Aorta (tissue), 5 donors: ENCODE measurements at places on chromosomes 3 and 15. TPM values are rescaled to one million over a fixed set of nuclear protein-coding genes. Genes with fewer than 3 reads are reported as not detected.
A peak's percentile ranks its signal among the peaks of the same experiment; 100 is the strongest.

GRCh38 chr3:132563420-132564069 is 33.5 kb upstream of the ACKR4 start:
- peak overlapping the region; percentile 28 for H3K27ac ChIP-seq
- no peaks in the 10 kb centered on the region for H3K4me1 ChIP-seq
- H3K4me3 ChIP-seq, result no peak overlapping the region
- H3K36me3 ChIP-seq, result no peaks in the 10 kb centered on the region
- no peaks in the 10 kb centered on the region for H3K27me3 ChIP-seq

Gene PRR20G
- not detected for total RNA-seq

Gene VWA5B2
- not detected for total RNA-seq

DNA sequence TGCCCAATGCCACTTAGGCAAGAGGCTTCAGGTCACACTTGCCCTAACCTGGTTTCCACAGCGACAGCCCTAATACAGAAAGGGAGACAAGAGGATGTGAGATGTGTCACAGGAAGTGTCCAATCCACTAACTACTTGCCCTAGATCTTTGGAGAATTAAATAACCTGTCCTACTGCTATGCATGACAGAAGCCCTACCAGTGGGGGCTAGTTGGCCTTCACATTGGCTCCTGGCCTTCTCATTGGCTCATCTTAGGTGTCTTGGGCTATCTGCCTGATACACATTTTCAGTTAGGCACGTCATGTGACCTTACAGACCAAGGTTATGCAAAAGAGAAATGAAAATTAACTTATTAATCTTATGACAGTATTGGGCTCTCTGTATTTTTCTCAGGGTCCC is 449.9 kb downstream of the FHIT start:
- H3K4me1 ChIP-seq, result no peaks in the 10 kb centered on the region
- no peak overlapping the region for H3K27ac ChIP-seq
- no peak for DNase-seq
- no peaks in the 10 kb centered on the region for H3K27me3 ChIP-seq

GRCh38 chr3:185716436-185717108 is 108.3 kb downstream of the IGF2BP2 start:
- H3K4me3 ChIP-seq, result no peak overlapping the region
- no peak overlapping the region for H3K27ac ChIP-seq
- H3K36me3 ChIP-seq, result no peaks in the 10 kb centered on the region

- H3K4me1 ChIP-seq, result no peaks in the 10 kb centered on the region
- DNase-seq, result no peak
- no peaks in the 10 kb centered on the region for H3K36me3 ChIP-seq
- no peak overlapping the region for H3K4me3 ChIP-seq
These were observed 88.8 kb downstream of the CACNA1D start for GRCh38 chr3:53583161-53583690.

Gene FGF7
- 120 TPM for total RNA-seq

GRCh38 chr15:92326236-92326635 is 67.4 kb upstream of the ST8SIA2 start:
- H3K4me1 ChIP-seq, result no peaks in the 10 kb centered on the region
- DNase-seq, result no peak
- H3K4me3 ChIP-seq, result no peak overlapping the region

- no peaks in the 10 kb centered on the region for H3K4me1 ChIP-seq
- no peak overlapping the region for H3K4me3 ChIP-seq
- no peaks in the 10 kb centered on the region for H3K27me3 ChIP-seq
- H3K27ac ChIP-seq, result no peak overlapping the region
- no peaks in the 10 kb centered on the region for H3K36me3 ChIP-seq
These were observed 98.5 kb downstream of the MTHFS start for GRCh38 chr15:79798311-79798710.

DNA sequence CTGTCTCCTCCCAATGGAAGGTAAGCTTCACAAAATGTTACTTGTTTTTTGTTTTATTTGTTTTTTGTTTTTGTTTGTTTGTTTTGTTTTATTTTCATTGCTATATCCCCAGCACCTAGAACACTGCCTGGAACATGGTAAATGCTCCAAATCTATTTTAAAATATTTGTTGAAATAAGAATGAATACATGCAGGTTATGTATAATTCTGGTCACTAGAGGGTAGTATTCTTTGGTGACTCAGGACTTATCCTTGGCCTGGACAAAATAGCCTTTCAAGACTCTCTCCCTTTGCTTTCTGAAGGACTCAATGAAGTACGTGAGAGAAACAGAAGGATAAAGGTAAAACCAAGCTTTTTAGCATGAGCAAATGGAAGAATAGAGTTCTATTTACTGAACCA is 46.9 kb upstream of the PPP2R3A start:
- H3K36me3 ChIP-seq, result no peaks in the 10 kb centered on the region
- H3K27ac ChIP-seq, result no peak overlapping the region
- H3K4me1 ChIP-seq, result no peaks in the 10 kb centered on the region
- no peak for DNase-seq
- H3K4me3 ChIP-seq, result no peak overlapping the region

DNA sequence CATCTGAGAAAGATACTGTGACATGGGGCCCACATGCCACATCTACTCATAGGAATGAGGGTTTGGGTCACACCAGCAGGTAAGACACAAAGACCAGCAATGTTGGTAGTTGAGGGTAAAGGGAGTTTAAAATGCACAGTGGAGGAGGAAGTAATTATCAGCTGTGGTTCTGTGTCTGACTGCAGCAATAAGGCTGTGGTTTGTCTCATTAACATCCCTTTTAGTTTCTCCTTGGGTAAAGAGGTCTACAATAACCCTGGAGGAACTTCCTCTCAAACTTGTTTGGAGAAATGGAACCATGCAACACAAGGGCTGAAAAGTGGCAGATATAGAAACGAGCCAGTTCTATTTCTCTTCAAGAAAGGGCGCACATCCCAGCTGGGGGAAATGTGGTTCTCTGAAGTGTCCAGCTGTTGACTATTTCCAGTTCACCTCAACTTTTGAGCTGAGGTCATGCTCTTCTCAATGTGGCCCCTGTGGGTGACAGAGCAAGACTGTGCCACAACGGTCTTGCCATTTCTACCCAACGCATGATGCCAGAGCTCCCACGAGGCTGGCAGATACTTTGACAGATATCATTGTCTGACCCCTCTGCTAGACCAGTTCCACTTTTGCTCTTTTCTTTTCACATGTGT is 234.3 kb downstream of the SQOR start:
- H3K4me3 ChIP-seq, result no peak overlapping the region
- H3K4me1 ChIP-seq, result no peaks in the 10 kb centered on the region
- no peak for DNase-seq
- H3K27ac ChIP-seq, result no peak overlapping the region
- H3K27me3 ChIP-seq, result no peaks in the 10 kb centered on the region

Gene TM2D3
- total RNA-seq, result 50.8 TPM

- H3K27ac ChIP-seq, result peak overlapping the region; percentile 73
- no peaks in the 10 kb centered on the region for H3K4me1 ChIP-seq
- no peaks in the 10 kb centered on the region for H3K27me3 ChIP-seq
- no peak for DNase-seq
These were observed 52.4 kb downstream of the KLHL25 start for GRCh38 chr15:85742186-85742821.

Gene CD86
- 11.9 TPM for total RNA-seq

DNA sequence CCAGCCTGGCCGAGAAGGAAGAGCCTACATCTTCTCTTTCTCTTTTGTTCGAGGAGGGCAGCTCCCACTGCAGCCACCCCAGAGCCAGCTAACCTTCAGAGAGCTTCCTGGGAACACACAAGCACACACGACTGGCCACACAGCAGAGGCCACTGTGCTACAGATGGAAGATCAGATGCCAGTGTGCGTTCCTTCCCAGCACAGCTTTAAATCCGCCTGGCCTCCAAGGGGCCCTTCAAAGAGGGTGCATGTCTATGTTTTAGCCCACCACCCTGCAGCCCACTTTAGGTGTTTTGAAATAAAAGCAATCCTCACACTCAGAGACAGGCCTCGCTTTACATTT is 12.4 kb downstream of the ALDH1A3 start:
- H3K4me3 ChIP-seq, result no peak overlapping the region
- H3K4me1 ChIP-seq, result no peaks in the 10 kb centered on the region
- DNase-seq, result no peak
- H3K27ac ChIP-seq, result no peak overlapping the region

DNA sequence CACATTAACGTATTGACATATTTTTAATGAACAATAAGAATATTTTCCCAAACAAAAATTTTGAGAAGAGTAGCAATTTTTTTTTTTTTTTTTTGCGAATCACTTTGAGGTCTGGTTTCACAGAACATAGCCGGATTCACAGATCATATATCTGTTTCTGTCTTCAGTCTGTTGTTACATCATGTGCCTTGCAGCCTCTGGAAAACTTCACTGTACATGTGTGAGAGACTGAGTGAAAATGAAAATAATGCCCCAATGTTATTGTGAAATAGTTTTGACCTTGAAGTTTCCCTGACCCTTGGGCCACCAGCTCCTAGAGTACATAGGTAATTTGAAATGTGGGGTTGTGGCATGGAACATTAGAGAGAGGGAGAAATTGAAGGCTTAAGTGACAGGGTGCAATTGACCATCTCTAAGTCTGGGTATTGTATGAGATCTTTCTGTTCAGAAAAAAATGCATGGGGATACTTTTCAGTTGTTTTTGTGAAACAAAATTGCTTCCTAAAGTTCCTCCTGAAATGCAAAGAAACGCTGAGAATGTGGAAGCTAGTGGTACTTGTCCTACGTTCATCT is 14.0 kb downstream of the ITPR1 start:
- H3K4me1 ChIP-seq, result peaks cover 4% of the 10 kb centered on the region
- no peaks in the 10 kb centered on the region for H3K36me3 ChIP-seq
- no peak for DNase-seq
- H3K27ac ChIP-seq, result no peak overlapping the region
- H3K4me3 ChIP-seq, result no peak overlapping the region

Gene IGDCC3
- not detected for total RNA-seq

Gene MAGEF1
- 23.4 TPM for total RNA-seq

- peaks cover 3% of the 10 kb centered on the region for H3K36me3 ChIP-seq
- H3K27me3 ChIP-seq, result no peaks in the 10 kb centered on the region
- peak; percentile 35 for DNase-seq
- H3K4me3 ChIP-seq, result no peak overlapping the region
- no peaks in the 10 kb centered on the region for H3K4me1 ChIP-seq
These were observed 104.4 kb downstream of the LRRK1 start for GRCh38 chr15:101023501-101024072.

Gene CYP1A2
- not detected for total RNA-seq

- DNase-seq, result no peak
- H3K27ac ChIP-seq, result no peak overlapping the region
- no peak overlapping the region for H3K4me3 ChIP-seq
- no peaks in the 10 kb centered on the region for H3K27me3 ChIP-seq
- H3K36me3 ChIP-seq, result no peaks in the 10 kb centered on the region
These were observed 13.8 kb upstream of the MSL2 start for GRCh38 chr3:136209921-136210320.

GRCh38 chr3:117322866-117323265 is 613.3 kb downstream of the TUSC7 start:
- H3K36me3 ChIP-seq, result no peaks in the 10 kb centered on the region
- no peaks in the 10 kb centered on the region for H3K27me3 ChIP-seq
- DNase-seq, result no peak
- no peak overlapping the region for H3K4me3 ChIP-seq

GRCh38 chr3:169847896-169848295 is 21.8 kb downstream of the LRRC31 start:
- H3K4me3 ChIP-seq, result no peak overlapping the region
- no peak overlapping the region for H3K27ac ChIP-seq
- H3K36me3 ChIP-seq, result no peaks in the 10 kb centered on the region
- no peaks in the 10 kb centered on the region for H3K27me3 ChIP-seq

GRCh38 chr15:40449275-40449674 is 8.5 kb downstream of the BAHD1 start:
- H3K27me3 ChIP-seq, result no peaks in the 10 kb centered on the region
- H3K4me3 ChIP-seq, result no peak overlapping the region
- DNase-seq, result no peak
- peaks cover under 1% of the 10 kb centered on the region for H3K4me1 ChIP-seq
- H3K27ac ChIP-seq, result no peak overlapping the region
- H3K36me3 ChIP-seq, result no peaks in the 10 kb centered on the region

Gene FGD5
- total RNA-seq, result 36.2 TPM

DNA sequence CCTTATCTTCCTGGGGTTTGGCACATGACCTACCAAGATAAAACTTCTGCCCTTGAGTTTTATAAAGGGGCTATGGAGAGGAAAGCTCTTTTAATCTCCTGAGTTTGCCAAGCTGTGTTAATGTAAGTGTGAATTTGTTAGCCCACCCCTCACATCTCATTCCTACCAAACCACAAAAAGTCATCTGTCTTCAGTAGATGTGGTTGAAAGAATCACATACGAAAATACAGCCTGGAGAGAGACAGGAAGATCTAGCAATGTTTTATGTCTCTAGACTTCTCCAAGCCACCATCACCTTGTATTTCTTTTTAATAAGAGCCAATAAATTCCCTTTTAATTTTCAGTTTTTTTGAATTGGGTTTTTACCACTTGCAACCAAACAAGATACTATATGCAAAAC is 68.9 kb upstream of the ZNF280D start:
- H3K4me3 ChIP-seq, result no peak overlapping the region
- no peak overlapping the region for H3K27ac ChIP-seq
- no peaks in the 10 kb centered on the region for H3K4me1 ChIP-seq
- no peaks in the 10 kb centered on the region for H3K27me3 ChIP-seq
- no peak for DNase-seq

GRCh38 chr15:62465173-62465572 is 300.1 kb upstream of the C2CD4B start:
- peak overlapping the region; percentile 22 for H3K4me3 ChIP-seq
- no peaks in the 10 kb centered on the region for H3K27me3 ChIP-seq
- H3K4me1 ChIP-seq, result peaks cover 18% of the 10 kb centered on the region
- H3K27ac ChIP-seq, result peak overlapping the region; percentile 48
- no peak for DNase-seq
- no peaks in the 10 kb centered on the region for H3K36me3 ChIP-seq
